ENCODE measurements at places on chromosomes 5 and 9. TPM values are rescaled to one million over a fixed set of nuclear protein-coding genes. Genes with fewer than 3 reads are reported as not detected.

Gene BHMT2
- not detected for polyA plus RNA-seq

Gene CAMK4
- not detected for polyA plus RNA-seq

DNA sequence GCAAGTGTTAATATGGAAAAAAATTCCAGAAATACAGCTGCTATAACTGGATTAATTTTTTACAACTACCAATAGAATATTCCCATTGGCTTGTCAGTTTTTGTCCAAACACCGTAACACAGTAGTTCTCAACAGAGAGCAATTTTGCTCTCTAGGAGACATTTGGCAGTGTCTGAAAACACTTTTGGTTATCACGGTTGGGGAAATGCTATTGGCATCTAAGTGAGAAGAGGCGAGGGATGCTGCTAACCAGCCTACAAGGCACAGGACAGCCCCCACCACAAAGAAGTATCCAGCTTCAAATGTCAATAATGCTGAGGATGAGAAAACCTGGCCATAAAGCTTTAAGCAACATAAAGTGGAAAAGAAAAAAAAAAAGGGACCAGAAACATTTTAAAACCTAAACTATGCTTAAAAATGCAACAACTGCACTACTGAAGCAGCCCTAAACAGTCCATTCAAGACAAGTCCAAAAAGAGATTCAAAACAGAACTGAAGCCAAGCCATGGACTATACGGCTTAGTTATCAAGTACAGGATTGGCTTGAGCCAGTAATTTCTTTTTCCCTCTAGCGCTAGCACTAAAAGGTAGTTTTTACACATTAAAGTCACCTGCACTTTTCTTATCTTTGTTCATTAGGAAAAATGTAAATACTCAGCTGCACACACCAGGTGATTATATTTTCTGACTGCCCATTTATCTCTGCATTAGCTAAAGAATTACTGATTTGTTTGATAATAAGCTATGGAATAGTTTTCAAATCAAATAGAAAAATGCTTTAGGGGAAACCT lies 83.9 kb downstream of the NR3C1 start:
- DNase-seq = no peak

GRCh38 chr9:4515958-4516375 lies 25.7 kb downstream of the SLC1A1 start:
- no peak for DNase-seq

- no peak for DNase-seq
Measured at GRCh38 chr5:153658149-153658548, 167.7 kb downstream of the GRIA1 start.

- no peak for DNase-seq
Measured at GRCh38 chr9:1024112-1024511, 26.0 kb upstream of the DMRT2 start.

- no peak for DNase-seq
Measured at GRCh38 chr5:40932766-40933165, 23.5 kb downstream of the C7 start.

DNA sequence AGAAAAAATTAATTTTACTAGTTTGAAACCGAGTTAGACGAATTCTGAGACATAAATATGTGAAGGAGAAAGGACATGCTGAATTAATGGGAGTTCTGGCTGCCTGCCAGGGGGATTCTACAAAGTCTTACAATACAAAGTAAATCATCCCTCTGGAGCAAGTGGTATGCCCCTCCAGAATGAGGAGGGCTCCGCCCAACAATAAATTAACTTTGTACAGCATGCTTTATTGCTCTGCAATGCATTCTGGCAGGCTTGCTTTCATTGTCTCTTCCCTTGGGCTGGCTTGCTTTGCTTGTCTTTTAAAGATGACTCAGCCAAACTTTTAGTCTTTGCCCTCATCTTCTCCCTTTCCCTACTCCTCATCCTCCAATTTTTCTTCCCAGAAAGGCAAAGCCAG lies 11.7 kb upstream of the PCDHB1 start:
- DNase-seq = peak; percentile 35

DNA sequence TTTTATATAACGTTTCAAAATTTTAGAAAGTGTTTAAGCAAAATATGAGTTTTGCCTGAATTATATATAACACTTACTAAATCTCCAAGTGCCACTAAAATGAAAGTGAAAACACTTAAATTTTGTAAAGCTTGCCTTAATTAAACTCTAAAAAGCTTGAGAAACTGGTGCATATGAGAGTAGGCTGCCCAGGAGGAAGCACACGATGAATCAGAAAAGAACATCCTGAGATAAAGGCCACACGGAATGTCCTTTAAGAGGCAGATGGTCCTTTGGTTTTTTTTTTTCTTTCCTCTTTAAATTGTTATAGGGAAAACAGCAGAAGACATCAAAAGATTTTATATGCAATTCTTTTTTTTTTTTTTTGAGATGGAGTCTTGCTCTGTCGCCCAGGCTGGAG lies 60.3 kb downstream of the HABP4 start:
- no peak for DNase-seq

- no peak for DNase-seq
Measured at GRCh38 chr5:175094461-175094860, 349.5 kb downstream of the DRD1 start.

DNA sequence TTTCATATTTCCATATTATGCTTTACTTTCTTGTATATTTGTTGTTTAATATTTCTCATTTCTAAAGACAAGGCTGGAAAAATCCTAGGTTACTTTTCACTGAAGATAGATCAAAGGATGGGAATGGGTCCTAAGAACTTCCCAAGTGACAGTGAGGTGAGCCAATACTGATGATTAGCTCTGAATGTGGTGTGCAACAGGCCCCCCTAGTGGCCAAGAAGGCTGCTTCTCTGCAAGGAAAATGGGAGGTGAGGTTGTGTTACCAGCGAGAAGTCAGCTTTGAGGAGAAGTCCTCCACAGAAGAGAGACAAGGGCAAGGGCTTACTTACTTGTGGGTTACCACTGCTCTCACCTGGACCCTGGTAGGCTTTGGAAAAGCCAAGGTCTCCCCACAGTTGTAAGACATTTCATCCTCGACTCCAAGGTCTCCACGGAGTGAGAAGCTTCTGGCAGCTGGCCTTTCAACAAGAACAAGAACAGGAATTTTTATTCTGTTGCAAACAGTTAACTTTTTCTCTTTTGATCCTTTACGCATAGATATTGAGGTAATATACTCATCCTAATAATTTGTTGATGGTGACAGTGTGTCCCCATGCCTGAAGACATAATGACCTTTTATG lies 69.9 kb downstream of the MAMDC2 start:
- DNase-seq = peak; percentile 64

DNA sequence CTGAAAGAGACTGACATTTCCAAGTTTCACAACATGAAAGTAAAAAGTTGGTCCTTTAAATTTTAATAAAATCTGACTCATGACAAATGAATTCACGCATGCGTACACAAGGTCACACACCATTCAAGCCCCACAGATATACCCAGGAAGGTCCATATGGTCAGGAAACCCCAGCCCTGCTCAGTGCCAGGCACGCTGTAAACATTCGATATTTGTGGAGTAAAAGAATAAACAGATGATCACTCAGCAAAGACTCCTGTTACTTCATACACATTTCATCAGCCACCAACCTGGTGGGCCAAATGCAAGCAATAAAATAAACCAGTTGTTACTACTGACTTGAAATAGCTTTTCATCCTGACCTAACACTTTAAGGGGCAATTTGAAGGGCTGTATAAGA lies 158.0 kb upstream of the RETREG1 start:
- no peak for DNase-seq

- DNase-seq = no peak
Measured at GRCh38 chr5:134143431-134143830, 28.9 kb downstream of the TCF7 start.
